ENCODE measurements at places on chromosomes 2 and 18.
A peak's percentile ranks its signal among the peaks of the same experiment; 100 is the strongest.

- no peak for DNase-seq
Observed at GRCh38 chr2:239498576-239498975, 97.8 kb upstream of the HDAC4 start.

DNA sequence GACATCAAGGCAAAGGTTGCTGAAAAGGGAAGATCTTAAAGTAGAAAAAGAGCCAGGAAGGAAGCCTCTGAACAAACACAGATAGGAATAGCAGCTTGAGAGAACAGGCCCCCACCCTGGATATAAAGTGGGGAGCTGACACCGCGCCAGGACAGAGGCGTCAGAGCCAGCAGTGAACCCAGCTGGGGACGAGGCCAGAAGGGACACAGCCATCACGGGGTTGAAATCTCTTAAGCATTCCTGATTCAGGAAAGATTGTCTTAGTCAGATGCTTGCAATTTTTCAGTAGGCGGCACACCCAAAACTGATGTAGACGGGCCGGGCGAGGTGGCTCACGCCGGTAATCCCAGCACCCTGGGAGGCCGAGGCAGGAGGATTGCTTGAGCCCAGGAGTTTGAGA is 93.8 kb upstream of the PHLPP1 start:
- no peak for DNase-seq

GRCh38 chr2:161230959-161231358 is 70.7 kb downstream of the TANK start:
- DNase-seq, result no peak

- no peak for DNase-seq
Observed at GRCh38 chr2:203811491-203812221, 55.9 kb upstream of the CTLA4 start.

GRCh38 chr2:237483018-237483731 is 3.9 kb upstream of the MLPH start:
- no peak for DNase-seq

DNA sequence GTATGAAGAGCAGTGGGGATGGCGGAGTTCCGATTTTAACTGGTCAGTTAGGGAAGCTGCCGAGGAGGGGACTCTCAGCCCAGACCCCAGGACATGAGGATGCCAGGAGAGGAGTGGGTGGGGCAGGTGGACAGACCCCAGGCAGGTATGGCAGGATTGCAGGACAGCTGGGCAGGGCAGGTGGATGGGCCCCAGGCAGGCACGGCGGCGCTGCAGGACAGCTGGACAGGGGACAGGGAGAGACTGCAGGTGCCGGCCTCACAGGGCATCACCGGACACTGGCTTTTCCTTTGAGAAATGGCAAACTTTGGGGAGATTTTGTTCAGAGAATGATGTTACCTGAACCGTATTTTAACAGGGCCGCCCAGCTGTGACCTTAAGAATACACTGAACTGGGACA is 127.7 kb downstream of the SNTG2 start:
- no peak for DNase-seq

DNA sequence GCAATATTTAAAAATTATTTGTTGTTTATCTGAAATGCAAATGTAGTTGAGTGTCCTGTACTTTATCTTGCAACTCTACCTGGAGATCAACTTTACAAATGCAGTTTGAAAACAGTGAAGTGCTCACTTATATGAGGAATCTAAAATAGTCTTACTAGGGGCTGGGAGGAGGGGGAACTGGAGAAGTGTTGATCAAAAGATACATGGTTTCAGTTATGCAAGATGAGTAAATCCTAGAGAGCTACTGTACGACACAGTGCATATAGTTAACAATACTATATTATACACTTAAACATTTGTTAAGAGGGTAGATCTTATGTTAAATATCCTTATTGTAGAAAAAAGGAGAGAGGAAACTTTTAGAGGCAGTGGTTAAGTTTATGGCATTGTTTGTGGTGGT is 241.9 kb downstream of the BCL11A start:
- DNase-seq, result no peak

DNA sequence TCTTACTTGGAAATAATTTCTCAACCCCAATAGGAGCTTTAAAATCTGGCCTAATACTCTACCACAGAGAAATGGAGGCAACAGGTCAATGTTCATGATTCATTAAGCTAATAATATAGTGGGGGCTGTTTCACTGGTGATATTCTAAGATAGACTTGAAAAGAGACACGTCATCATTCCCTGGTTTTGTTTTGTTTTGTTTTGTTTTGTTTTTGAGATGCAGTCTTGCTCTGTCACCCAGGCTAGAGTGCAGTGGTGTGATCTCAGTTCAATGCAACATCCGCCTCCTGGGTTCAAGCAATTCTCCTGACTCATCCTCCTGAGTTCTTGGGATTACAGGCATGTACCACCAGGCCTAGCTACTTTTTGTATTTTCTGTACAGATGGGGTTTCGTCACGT is 37.5 kb upstream of the SOS1 start:
- DNase-seq, result no peak

- DNase-seq, result no peak
Observed at GRCh38 chr2:207885010-207885409, 115.3 kb upstream of the FZD5 start.

DNA sequence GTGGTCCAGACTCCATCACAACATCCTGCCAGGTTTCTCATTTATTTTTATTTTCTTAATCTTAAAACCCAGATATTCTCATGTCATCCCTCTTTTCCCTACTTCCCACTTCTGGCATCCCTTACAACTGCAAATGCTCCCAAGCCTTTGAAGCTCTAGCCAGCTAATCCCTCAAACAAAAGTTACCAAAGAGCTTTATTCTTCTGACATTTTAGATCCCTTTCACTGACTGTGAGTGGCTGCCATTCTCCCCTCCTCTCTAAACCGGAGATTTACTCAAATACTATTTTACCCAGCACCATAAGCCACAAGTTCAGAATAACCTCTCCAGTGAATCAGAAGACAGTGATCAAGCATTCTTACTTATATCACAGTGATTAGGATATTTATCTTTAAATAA is 569.0 kb upstream of the SYT4 start:
- DNase-seq, result no peak

DNA sequence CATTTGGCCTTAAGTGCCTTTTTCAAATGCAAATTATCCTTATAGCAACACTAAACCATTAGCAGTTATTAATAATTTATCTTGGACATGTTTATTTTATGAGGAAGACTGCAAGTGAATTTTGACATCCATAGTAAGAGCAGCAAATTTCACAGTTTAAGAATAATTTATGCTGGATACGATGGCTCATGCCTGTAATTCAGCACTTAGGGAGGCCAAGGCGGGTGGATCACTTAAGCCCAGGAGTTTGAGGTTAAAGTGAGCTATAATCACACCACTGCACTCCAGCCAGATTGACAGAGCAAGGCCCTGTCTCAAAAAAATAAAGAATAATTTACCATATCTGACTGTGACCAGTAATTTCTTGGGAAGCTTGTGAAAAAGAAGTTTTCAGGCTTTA is 286.2 kb downstream of the TMX3 start:
- no peak for DNase-seq

- no peak for DNase-seq
Observed at GRCh38 chr2:24745825-24746224, 47.4 kb downstream of the PTRHD1 start.

GRCh38 chr2:20436716-20437470 is 10.0 kb upstream of the RHOB start:
- DNase-seq, result no peak

GRCh38 chr2:214103276-214104001 is 307.4 kb upstream of the VWC2L start:
- DNase-seq, result peak; percentile 68

GRCh38 chr2:120807751-120808150 is 72.1 kb downstream of the GLI2 start:
- no peak for DNase-seq

GRCh38 chr18:36494160-36494437 is 196.6 kb downstream of the FHOD3 start:
- DNase-seq, result no peak

- DNase-seq, result no peak
Observed at GRCh38 chr2:29723255-29724001, 198.0 kb downstream of the ALK start.

- DNase-seq, result no peak
Observed at GRCh38 chr2:60149176-60149575, 404.3 kb downstream of the BCL11A start.

GRCh38 chr2:127320586-127321275 is 26.8 kb upstream of the ERCC3 start:
- no peak for DNase-seq

- no peak for DNase-seq
Observed at GRCh38 chr18:73693091-73693490, 454.5 kb downstream of the FBXO15 start.

GRCh38 chr2:117126656-117127055 is 687.8 kb upstream of the DDX18 start:
- no peak for DNase-seq

- no peak for DNase-seq
Observed at GRCh38 chr2:114056294-114057143, 166.6 kb downstream of the ACTR3 start.

DNA sequence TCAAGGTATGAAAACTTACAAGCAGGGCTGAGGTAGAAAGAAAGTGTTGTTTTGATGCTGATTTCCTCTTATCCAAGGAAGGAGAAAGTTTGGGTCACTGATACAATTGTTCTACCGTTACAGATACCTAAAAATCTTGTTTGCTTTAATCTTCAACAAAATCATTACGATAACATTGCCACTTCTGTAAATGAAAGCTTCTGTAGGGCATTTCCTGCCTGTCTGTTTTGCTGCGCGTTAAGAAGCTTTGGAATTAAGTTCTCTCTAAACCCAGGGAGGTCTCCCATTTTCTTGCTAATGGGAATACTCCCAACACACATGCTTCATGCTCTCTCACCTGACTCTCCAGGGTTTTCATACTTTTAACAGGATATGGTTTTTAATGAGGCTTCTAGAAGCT is 258.5 kb downstream of the PTGR3 start:
- no peak for DNase-seq

All from NCI-H2107 (cell line).